ENCODE measurements at places on chromosomes 16 and 17.

DNA sequence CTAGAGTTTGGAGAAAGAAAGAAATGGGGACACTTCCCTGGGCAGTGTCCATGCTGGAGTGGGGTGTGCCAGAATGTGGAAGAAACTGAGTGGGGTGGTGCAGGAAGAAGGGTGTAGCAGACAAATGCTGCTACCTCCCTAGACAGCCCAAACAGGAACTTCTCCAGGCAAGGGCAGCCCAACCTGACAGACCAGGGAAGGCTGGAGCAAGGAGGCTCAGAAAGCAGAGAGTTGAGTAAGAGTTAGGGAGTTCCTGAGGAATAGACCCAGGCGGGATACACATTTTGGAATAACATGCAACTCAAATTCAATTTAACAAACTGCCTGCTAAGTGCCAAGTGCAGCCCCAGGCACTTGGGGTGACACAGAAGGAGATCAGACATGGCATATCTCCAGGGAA is 1.0 kb upstream of the MYO18A start:
- DNase-seq: no peak

DNA sequence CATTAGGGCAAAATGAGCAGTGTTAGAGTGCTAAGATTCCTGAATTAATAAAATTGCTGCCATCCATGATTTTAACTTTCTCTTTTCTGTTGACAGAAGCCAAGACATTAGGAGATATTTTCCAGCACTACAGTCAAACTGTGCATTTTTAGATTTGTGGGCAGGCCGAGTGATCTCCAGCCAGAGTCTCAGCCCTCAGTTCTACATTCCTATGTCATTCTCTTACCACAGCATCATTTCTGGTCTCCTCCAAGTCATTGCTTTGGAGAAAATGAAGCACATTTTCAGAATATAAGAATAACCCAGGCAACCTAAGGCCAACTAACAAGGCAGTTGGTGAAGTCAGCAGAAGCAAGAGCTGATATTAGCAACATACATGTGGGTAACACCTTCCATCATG is 74.6 kb upstream of the NUDT7 start:
- no peak for DNase-seq

DNA sequence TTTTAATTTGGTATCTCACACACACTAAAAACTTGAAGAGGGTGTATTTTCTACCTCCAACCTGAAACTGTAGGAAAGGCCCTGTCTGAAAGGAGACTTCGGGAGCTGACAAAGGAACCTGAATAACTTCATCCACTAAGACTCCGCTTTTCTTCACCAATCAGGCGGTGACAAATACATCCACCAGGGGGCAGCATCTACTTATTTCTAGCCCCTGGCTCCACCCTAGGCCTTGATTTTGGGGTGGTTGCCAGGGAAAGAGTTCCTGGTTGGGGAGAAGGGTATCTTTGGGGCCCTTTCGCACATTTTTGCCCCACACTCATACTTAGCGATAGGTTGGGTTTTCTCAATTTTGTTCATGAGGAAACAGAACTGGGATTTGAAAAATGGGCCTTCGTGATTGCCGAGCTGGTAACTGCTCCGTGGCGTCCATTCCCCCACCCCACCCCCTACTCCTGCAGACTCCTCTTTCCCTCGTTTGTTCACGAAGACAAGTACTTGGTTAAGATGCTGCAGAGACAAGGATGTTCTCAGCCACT is 4.8 kb upstream of the ARL4D start:
- DNase-seq: peak; percentile 97

DNA sequence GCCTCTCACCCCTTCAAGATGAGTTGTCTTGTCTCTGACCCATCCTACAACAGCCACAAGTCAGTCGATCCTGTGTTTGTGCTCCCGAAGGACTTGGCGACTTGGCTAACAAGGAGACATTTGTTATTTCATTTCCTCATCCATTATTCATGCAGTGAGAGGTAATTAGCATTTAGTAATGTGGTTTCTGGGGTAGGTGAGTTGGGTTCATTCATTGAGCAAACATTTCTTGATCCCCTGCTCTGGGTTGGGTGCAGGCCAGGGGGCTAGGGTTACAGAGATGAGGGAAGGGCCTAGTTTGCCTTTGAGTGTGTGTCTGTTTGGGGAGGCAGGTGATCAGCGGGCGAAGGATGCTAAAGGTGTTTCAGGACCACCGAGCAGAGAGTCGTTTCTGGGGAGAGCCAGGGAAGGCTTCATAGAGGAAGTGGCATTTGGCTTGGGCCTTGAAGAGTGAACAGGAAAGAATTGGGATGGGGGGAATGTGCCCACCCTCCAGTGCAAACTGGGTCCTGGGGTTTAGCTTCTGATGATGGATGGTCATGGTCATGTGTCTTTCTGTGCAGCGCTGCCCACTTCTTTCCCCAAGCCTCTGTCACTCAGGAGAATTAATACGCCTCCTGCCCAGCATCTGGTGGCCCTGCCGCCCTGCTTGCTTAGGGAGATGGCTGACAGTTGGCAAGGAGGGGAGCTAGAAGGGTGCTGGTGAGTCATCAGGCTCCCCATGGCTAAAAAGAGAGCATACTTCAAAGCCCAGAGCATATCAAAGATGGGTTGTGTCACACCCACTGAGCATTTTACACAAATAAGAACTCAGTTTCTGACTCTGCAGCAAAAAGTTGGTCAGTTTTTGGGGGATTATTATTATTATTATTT is 38.5 kb downstream of the MSI2 start:
- DNase-seq: no peak

DNA sequence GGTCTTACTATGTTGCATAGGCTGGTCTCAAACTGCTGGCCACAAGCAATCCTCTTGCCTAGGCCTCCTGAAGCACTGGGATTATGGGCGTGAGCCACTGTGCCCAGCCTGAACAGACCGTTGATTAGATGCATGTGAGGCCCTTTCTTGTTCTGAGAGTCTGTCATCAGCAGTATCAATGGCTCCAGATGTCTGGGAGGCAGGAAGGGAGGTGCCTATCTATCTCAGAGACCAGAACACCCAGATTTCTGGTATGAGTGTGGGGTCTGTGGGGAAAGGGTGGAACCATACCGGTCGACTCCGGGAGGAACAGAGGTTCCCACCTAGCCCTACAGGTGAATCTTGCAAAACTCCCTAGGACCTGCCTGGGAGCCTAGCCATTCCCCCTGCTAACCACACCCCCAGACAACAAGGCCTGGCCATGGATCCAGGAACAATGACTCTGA is 71.7 kb downstream of the PRKCB start:
- no peak for DNase-seq

DNA sequence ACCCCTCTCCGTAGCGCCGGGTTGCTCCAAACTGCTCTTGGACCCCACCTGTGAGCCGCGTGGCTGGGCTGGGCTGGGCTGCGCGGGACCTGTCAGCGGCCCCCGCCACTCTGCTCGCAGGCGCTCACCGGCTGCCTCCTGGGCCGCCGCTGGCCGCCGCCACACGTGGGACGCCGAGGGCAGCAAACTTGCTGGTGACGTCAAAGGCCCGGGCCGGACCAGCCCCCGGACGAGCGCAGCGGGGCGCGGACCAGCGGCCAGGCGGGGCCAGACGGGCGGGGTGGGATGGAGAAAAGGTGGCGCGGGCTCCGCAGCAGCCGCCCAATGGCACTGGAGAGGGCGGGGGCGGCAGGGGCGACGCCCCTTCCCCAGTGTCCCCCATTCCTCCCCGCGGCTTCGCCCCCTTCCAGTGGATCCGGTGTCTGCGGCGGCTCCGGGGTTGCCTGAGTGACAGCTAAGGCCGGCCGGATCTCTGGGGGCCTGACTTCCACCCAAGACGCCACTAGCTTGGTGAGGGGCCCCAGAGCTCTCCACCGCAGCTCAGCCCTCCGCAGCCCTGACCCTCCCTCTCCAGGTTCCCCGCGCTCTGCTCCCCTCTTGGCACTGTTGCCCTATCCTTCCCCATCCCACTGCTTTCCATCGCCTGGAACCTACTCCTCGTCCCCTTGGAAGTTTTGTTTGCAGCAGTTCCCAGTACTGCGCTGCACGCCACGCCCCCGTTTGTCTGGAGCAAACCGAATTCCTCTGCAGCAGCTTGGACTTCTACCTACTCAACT is at the start of gene HS3ST3A1:
TSS of gene HS3ST3A1 (minus strand) at position 154 of the 776 bp plus-strand sequence. CDS start 800 bp downstream, outside the sequence.
- DNase-seq: no peak

DNA sequence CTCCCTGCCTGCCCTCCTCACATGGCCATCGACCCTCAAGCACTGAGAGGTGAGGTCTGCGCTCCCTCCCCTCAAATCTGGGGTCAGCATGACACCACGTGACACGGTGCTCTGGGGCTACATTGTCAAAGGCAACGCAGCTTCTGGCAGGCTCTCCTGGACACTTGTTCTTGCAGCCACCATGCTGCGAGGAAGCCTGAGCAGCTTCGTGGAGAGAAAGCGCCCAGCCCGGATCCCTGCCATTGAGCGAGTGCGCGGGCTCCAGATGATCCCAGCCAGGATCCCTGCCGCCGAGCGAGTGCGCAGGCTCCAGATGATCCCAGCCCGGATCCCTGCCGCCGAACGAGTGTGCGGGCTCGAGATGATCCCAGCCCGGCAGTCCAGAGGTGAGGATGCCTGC is 70.9 kb upstream of the METRNL start:
- DNase-seq: no peak

Measured in sciatic nerve (tissue), 2 donors.